ENCODE measurements at places on chromosomes 6 and 20.
A peak's percentile ranks its signal among the peaks of the same experiment; 100 is the strongest.

DNA sequence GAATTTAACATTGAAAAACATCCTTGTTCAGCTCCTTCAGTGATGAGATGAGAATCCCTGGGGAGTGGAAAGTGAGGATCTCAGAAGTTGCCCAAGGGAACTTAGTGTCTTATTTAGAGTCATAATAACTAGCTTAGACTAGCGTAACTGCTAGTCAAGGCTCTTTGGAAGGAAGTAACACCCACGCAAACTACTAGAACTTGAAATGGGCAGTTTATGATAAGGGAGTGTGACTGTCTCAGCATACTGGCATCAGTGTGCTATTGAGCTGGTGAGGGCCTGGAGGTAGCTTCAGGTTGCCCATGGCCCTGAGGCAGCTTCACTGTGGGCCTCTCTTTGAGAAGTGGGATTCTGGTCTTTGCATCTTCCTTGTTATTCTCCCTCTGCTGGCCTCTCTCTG, 40.1 kb downstream of the SLX4IP start:
- DNase-seq, result no peak

DNA sequence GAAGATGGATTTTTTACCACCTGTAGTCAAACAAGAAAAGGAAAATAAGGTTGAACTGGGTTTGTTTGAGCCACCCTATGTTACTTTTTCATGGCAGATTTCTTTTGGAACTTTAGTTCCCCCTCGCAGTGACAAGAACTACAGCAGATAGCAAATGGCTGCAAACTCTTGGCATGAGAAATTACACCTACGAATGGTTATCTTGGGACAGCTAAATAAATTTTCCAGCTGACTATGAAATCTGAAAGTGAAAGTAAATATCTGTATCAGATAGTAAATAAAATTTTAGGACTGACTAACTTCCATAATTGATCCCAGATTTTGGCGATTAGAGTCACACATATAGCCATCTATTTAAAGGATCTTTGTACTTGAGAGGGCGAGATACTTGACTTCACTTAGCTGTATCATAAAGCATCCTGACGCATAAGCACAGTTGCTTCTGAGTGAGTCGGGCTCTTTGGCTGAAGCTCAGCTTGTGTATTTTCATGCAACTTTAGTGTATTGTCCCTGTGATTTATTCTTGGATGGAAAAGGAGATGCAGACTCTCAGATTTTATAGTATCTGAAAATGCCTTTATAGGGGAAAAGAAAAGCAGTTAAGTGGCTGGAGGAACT, 125.3 kb upstream of the B3GAT2 start:
- no peak for DNase-seq

GRCh38 chr6:92682516-92683398, 736.6 kb downstream of the EPHA7 start:
- DNase-seq, result no peak

GRCh38 chr6:164184410-164184809, 769.9 kb downstream of the QKI start:
- no peak for DNase-seq

GRCh38 chr6:31558631-31559500, 11.5 kb downstream of the NFKBIL1 start:
- DNase-seq, result no peak

DNA sequence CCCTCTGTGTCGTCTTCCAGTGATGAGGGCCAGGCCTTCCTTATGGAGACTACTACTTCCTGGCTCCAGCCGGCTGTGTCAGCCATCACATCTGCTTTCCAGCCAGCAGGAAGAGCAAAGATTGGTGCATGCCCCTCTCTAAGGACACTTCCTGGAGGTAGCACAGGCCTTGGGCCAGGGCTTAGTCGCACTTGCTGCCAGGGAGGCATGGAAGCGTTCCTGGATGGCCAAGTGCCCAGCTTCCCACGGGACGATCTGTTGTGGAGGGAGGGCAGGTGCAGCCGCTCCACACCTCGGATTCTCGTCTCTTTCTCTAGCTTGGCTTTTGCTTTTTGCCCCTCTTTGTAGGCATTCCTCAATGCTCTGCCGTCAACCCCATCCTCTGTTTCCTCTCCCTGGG, 11.9 kb downstream of the ERMARD start:
- DNase-seq, result no peak

DNA sequence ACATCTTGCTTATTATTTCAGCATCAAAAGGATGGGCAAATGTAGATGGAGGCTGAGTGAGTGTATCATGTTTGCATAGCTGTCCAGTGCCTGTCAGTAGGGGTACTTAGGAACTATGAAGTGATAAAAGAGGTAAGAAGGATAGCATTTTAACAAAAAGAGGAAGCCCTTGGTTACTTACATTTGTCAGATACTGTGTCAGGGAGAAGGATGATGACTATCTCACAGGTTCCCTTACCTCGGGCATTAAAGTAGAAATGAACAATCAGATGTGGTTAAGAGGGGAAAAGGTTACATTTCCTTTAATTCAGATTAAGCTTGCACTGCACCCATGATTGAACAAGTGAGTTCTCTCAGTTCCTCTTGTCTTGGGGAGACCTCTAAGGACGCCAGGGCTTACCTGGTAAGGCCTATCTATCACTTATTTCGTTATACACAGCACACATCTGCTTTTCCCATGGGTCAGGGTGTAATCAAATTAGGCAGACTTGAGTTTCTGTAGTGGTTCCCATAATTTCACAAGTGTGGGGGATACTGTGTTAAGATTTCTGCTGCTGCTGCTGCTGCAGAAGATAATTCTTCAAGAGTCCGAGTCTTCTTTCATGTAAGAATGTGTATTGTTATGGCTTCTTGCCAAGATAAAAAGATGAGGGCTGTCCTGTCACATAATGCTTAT, 4.5 kb downstream of the FOXO3 start:
- no peak for DNase-seq

- DNase-seq, result no peak
Observed at GRCh38 chr20:22452442-22453011, 131.8 kb downstream of the FOXA2 start.

- no peak for DNase-seq
Observed at GRCh38 chr6:75217193-75217592, 11.3 kb upstream of the COL12A1 start.

DNA sequence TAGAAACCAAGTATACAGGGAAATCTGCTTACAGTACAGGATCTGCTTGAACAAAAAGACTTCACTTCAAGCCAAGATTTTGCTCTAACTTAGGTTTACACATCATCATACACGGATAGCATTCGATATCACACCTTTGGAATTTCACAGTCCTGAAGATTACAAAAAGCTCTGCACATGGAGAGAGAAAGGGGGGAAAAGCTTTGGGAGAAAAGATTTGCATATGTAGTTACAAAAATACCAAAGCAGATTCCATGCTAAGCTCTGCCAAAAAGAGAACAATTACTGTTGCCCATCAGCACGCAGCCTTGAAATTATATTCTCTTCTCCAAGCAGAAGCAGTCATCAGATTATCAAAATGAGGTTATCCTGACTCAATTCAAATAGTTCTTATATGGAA, 62.0 kb downstream of the HIVEP2 start:
- no peak for DNase-seq

GRCh38 chr6:3350252-3350796, 91.6 kb downstream of the PSMG4 start:
- no peak for DNase-seq

DNA sequence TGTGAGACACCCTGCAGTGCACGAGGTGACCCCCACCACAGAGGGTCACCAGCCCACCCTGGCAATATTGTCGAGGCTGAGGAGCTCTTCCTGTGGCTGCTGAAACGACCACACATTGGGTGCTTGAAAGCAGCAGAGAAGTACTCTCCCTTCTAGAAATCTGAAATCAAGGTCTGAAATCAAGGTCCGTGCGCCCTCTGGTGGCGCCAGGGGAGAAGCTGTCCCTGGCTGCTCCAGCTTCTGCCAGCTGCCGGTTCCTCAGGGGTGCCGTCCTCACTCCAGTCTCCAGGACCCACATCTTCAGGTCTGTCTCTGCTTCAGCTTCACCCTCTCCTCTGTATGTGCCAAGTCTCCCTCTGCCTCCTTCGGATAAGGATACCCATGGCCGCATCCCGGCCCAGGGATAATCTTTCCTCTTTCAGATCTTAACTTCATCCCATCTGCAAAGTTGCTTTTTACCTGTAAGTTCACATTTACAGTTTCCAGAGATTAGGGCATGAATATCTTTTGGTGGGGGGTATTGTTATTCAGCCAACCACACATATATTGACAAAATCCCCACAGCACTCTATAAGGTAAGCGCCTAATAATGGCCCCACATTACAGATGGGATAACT, 108.3 kb upstream of the PHACTR3 start:
- peak; percentile 78 for DNase-seq

GRCh38 chr20:24118034-24118433, 129.5 kb upstream of the GGTLC1 start:
- no peak for DNase-seq

DNA sequence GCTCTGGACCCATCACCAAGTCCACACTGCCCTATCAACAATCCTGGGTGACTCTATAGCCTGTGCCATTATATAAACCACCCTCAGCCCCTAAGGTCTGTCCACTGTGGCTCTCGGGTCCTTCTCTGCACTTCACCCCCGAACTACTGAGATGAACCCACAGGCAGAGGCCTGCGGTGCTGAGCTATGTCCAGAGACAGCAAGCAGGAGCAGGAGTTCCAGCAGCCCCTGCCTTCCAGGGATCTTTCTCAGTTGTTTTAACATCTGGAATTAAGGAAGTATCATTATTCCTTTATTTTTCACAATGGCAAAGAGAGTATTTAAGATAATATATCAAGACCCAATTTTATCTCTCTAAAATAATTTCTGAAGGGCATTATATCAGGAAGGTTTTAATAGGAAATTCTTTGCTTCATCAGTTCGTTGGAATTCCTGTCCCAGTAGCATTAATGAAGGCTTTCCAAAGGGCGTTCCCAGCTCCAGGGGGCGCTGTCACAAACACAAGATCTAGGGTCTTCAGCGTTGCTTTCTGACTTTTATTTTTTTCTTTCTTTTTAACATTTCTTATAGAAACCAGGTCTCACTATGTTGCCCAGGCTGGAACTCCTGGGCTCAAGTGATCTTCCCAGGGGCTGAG, 27.3 kb downstream of the RRBP1 start:
- peak; percentile 51 for DNase-seq

DNA sequence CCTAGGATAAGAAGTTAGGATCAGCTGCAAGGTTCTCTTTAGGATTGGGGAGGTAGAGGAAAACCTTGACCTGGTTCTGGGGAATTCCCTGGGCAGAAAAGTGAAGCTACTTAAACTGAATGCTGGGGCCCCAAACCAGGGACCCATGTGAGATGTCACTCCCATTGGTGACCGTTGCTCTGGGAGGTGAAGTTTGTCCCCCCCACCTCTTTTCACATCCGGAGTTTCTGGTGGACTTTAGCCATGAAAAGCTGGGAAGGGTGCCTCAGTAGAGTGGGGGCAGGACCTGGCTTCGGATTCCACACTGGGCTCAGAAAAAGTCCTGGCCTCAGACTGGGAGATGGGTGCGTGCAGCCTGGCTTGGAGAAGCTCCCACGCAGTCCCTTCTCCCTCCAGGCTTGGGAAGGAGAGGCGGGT, 13.2 kb downstream of the TJAP1 start:
- DNase-seq, result no peak

DNA sequence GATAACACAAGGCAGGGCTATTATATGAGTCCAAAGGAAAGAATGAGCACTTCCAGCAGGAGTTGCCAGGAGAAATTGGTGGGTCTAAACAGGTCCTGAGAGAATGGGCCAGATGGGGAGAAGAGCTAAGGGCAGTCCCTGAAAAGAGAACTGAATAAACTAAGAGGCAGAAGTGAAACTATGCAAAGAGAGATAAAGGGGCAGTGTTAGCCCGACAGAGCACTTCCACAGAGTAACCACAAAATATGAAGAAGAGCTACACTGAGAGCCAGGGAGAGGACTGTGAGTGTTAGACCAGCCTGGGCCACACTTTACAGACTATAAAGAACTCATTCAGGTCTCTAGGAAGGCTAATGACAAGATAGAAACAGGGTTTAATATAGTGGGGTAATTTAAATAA, 43.8 kb downstream of the RALGAPA2 start:
- no peak for DNase-seq

DNA sequence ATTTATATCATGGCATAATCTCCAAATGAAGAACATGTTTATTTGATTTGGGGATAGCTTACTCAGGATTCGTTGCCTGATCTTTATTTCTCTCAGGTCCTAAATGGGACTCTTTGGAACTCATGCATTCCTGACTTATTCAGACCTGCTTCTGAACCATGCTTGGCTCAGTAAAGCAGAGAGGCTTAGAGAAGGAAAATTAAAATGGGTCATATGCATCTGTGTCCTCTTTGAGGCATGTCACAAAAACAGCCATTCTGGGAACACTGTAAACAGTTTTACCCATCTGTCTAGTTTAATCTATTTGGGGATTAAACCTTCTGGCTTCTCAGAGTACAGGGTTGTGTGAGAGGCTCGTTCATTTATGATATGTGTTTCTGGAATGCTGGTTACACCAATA, 1017.3 kb downstream of the KIF16B start:
- DNase-seq, result no peak

GRCh38 chr6:113829696-113830045, 27.5 kb upstream of the MARCKS start:
- DNase-seq, result no peak

DNA sequence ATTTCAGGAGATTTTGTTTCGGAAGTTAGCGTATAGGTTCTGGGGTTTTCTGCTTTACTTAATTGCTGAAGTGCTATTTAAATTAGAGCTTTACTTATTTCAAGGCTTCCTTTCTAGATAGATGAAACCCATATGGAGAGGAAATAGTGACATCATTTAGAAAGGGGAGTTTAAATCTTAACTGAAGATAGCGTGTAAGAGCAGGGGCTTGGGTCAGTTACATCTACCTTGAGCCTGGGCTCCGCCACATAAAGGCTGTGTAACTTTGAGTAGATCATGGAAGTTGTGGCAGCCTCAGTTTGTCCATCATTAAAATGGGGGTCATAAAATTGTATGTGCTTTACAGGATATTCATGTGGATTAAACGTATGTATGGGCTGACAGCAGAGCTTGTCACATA, 4.7 kb downstream of the CDS2 start:
- no peak for DNase-seq

DNA sequence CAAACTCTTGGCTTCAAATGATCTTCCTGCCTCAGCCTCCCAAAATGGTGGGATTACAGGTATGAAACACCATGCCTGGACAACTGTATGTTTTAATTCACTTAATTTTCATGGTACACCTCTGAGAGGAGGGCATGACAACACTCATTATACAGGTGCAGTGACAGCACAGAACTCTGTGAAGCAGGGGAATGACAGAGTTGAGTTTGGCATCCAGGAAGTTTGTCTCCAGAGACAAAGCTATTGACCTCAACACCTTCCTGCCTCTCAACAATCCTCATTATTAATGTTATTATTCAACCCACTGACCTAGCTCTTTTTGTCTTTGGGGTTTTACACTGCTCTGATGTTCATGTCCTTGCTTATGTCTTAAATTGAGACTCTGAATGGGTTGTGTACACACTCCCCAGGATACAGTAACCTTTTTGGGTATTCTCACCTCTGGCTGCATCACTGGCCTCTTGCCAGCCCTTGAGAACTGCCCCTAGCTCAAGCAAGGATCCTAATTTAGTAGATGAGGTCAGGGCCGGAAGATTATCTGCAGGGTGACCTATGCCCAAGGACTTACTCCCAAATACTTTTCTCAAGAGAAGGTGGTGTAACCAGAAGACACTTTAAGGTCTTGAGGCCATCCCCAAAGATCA, 13.0 kb upstream of the IER3 start:
- no peak for DNase-seq

- no peak for DNase-seq
Observed at GRCh38 chr6:41639809-41640371, 1.6 kb downstream of the MDFI start.

- peak; percentile 39 for DNase-seq
Observed at GRCh38 chr20:16476032-16476431, 97.2 kb downstream of the KIF16B start.
